ENCODE measurements at places on chromosomes 6 and 20. TPM values are rescaled to one million over a fixed set of nuclear protein-coding genes. Genes with fewer than 3 reads are reported as not detected.

The BMP2 gene
- 6.8 TPM for total RNA-seq

DNA sequence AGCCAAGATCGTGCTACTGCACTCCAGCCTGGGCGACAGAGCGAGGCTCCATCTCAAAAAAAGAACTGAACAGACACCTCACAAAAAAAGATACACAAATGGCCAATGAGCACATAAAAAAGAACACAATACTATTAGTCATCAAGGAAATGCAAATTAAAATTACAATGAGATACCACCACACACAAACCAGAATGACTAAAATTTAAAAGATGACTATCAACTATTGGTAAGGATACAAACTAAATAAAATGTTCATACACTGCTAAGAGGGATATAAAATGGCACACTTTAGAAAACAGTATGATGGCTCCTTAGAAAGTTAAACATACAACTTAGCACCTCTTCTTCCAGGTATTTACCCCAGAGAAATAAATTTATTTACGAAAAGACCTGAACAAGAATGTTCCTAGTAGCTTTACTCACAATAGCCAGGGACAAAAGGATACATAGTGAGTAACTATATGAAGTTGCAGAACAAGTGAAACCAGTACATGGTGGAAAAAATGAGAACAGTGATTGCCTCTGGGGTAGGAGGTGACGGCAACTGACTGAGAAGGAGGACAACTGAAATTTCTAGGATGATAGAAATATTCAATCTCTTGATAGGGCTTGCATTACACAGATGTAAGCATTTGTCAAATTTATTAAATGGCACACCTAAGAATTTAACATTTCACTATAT is 53.2 kb downstream of the FAM8A1 start:
- H3K36me3 ChIP-seq: peaks cover 16% of the 10 kb centered on the region
- no peak for DNase-seq
- no peak overlapping the region for H3K4me3 ChIP-seq
- H3K27me3 ChIP-seq: no peaks in the 10 kb centered on the region
- H3K4me1 ChIP-seq: no peaks in the 10 kb centered on the region

DNA sequence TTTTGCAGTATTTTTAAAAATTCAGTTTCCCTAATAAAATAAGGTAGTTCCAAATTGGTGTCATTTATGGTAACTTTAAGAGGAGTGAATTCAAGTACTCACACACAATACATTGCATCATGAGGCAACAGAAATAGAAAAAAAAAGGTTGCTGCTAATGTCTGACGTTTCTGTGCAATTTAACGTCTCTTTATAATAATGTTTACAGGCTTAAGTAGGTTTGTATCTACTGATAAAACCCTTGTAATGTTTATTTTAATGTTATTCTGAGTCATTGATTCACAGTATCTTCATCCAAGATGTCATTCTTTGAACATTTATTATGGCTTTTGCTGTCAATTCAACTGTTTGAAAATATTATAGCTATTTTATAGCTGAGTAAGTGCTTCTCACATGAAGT is 86.0 kb downstream of the RNF217 start:
- no peaks in the 10 kb centered on the region for H3K4me1 ChIP-seq
- H3K36me3 ChIP-seq: peaks cover 14% of the 10 kb centered on the region
- H3K27me3 ChIP-seq: no peaks in the 10 kb centered on the region
- H3K4me3 ChIP-seq: no peak overlapping the region
- DNase-seq: no peak

GRCh38 chr6:170450916-170451761 is 102.0 kb downstream of the PSMB1 start:
- no peaks in the 10 kb centered on the region for H3K27me3 ChIP-seq
- H3K4me3 ChIP-seq: no peak overlapping the region
- no peak overlapping the region for H3K27ac ChIP-seq
- DNase-seq: no peak
- H3K36me3 ChIP-seq: no peaks in the 10 kb centered on the region

- H3K27me3 ChIP-seq: no peaks in the 10 kb centered on the region
- DNase-seq: no peak
- H3K4me3 ChIP-seq: no peak overlapping the region
- no peaks in the 10 kb centered on the region for H3K36me3 ChIP-seq
- H3K4me1 ChIP-seq: no peaks in the 10 kb centered on the region
Observed at GRCh38 chr6:140020207-140020791, 645.9 kb upstream of the CITED2 start.

- peaks cover 23% of the 10 kb centered on the region for H3K4me1 ChIP-seq
- DNase-seq: no peak
- H3K27me3 ChIP-seq: no peaks in the 10 kb centered on the region
- H3K27ac ChIP-seq: no peak overlapping the region
- H3K4me3 ChIP-seq: no peak overlapping the region
Observed at GRCh38 chr20:33863440-33864323, 52.5 kb downstream of the CHMP4B start.

DNA sequence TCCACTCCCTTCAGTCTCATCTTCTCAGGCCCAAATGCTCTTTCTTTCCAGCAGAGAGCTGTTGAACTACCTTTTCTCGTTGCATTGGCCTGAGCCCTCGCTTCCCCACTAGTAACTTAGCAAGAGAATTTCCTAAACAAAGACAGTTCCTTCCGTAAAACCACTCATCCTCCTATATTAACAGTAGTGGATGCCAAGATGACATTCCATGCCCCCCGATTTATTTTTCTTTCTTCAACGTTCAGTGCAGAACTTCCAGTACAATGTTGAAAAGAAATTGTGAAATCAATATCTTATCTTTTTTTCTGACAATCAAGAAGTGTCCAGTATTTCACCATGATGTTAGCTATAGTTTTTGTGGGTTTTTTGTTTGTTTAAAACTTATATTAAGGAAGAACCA is 45.8 kb downstream of the SOX4 start:
- no peak overlapping the region for H3K27ac ChIP-seq
- H3K4me3 ChIP-seq: no peak overlapping the region
- no peaks in the 10 kb centered on the region for H3K27me3 ChIP-seq
- no peaks in the 10 kb centered on the region for H3K4me1 ChIP-seq
- H3K36me3 ChIP-seq: no peaks in the 10 kb centered on the region

- no peak overlapping the region for H3K27ac ChIP-seq
- no peaks in the 10 kb centered on the region for H3K4me1 ChIP-seq
- no peaks in the 10 kb centered on the region for H3K27me3 ChIP-seq
- H3K4me3 ChIP-seq: no peak overlapping the region
- H3K36me3 ChIP-seq: no peaks in the 10 kb centered on the region
Observed at GRCh38 chr20:10758446-10758845, 84.6 kb upstream of the JAG1 start.

DNA sequence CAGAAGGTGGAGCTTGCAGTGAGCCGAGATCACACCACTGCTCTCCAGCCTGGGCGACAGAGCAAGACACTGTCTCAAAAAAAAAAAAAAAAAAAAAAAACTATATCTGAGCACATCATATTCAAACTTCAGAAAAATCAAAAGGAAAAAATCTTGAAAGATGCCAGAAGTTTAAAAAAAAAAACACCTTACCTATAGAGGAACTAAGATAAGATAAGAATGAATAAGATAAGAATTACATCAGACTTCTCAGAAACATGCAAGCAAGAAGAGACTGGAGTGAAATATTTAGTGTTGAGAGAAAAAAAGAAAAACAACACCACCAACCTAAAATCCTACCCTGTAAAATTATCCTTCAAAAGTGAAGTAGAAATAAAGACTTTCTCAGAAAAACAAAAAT is 116.8 kb upstream of the ARID1B start:
- H3K4me1 ChIP-seq: peaks cover 10% of the 10 kb centered on the region
- no peaks in the 10 kb centered on the region for H3K27me3 ChIP-seq
- H3K27ac ChIP-seq: no peak overlapping the region
- H3K4me3 ChIP-seq: no peak overlapping the region
- no peaks in the 10 kb centered on the region for H3K36me3 ChIP-seq

Data from esophagus muscularis mucosa (tissue), 4 donors.